ENCODE measurements at places on chromosomes 3 and 15.

DNA sequence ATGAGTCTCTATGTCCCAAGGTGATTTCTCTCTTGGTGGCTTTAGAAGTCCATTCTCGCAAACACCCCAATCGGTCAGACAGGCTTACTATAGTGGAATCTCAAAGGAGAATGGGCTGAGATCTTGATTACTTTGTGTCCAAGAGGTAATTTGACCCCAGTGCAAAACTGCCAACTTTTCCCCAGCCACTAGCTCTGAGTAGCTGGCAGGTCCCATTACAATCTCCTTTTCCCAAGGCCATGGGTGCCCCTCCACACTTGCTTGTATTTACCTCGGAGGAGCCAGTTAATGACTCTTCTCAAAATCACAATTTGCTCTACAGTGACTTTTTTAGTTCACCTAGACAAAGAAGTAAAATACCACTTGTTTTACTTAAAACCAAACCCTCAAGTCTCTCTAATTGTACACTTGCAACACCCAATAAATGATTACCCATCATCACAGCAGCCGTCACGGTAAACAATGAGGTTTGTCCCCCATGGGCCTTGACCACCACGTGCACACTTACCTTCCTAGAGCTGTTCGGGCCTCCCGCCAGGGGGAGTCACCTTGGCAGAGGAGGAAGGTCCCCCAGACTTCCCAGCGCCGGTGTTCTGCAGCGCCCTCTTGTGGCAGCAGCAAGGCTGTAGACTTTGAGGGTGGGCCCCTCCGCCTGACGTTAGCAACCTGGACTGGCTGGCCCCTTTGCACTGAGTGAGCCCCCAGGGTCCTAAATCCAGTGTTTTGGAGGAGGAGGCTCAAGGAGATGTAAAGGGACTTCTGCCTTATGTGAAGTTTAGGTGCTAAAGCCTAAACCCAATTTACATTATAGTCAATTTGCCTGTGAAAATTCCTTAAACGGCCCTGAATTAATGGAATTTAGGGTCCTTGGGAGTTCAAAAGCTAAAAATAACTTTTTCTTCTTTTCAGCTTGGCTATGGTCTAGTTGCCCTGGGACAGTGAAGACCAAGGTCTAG lies 18.7 kb upstream of the HDAC11 start:
- no peak for DNase-seq

GRCh38 chr15:91947683-91948608 lies 94.4 kb downstream of the SLCO3A1 start:
- DNase-seq: no peak

DNA sequence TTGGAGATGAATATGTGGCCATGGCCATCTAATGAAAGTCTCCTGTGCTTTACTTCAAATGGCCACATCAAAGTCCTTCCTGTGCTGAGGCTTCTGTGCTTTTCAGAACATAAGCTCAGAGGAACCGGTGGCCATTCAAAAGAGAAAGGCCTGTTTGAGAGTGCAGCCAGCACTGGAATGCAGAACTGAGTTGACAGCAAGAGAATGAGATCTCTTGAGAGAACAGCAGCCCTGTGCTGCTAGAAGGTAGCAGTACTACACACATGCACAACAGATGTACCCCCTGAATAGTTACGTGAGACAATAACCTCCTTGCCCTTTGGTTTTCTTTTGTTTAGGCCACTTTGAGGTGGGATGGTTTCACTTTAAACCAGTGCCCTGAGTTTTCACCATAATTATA lies 292.5 kb downstream of the PTPRG start:
- no peak for DNase-seq

GRCh38 chr15:93378558-93378957 lies 289.5 kb upstream of the RGMA start:
- DNase-seq: no peak

DNA sequence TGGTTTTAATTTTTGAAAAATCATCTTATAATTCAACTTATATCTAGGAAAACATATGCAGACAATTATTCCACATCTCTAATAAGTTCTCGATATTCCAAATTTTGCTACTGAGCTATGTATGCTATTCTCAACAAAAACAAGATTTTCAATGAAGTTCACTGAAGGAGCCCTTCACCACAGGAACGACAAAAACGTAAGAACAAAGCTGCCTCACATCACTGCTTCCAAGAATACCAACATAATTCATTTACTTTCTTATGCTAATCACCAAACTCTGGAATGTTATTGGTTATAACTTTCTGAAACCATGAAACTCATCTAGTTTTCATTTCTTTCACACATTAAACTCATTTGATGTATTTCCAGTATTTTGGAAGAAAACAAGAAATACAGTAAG lies 49.7 kb downstream of the GNB4 start:
- no peak for DNase-seq

- no peak for DNase-seq
Observed at GRCh38 chr3:153252963-153253362, 90.9 kb downstream of the RAP2B start.

DNA sequence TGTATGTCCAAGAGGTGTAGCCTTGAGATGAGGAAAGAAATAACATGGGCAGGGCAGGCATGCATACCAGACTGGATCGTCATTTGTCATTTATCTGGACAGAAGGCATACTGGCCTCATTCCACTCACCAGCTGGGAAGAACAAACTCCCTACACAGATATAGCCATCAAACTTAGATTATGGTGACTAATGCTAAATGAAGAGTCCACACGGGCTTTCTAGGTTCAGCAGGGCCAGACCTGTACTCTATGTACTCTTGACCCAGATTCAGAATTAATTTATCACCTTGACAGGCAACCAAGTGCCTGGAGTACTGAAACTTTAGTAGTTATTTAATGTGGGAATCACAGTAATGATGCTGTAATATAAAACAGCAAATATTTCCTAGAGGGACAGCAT lies 164.3 kb upstream of the IL12A start:
- DNase-seq: no peak

DNA sequence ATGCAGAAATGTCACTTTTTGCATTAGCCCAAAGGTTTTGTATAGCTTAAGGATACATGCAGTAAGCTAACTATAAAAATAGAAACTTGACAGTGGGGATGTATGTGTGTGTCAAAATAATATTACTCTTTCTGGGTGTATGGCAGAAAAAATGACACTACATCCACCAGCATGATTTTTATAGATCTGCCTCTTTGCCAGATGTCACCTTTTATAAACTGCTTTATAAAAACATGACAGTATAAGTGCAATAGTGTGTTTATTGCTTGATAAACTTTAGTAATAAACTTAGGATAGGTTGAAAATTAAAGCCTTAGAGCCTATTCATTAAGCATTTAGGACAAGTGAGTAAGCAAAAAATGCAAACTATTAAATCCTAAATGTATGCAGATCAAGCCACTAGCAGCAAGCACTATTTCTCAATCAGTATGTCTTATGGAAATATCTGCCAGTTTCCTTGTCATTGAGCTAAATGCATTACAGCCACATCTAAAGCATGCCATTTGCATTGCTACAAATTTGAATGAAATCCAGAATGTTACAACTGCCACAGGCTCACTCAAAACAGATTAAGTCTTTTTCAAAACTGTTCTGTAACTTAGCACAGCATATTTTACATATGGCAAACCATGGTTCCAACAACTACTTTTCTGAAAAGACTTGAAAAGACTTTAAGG lies 935.0 kb downstream of the FHIT start:
- DNase-seq: no peak

GRCh38 chr3:193732391-193732790 lies 139.4 kb downstream of the OPA1 start:
- no peak for DNase-seq

DNA sequence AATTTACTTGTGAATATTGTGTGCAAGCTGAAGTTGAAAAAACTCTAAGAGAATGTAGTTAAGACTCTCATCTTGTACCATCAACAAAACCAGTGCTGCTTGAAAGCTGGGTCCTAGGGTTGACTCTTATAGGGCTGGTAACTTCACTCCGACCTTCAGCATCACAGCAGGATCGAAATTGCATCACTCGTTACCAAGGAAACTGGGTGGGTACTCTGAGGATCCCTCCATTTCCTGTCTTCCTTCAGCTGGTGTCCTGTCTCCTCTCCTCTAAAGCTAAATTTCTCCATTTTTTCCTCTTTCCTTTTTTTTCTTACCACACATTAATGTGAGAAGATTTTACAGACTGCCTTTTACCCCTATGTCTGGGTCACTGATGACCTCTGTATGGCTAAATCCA lies 3.0 kb upstream of the APH1B start:
- no peak for DNase-seq

DNA sequence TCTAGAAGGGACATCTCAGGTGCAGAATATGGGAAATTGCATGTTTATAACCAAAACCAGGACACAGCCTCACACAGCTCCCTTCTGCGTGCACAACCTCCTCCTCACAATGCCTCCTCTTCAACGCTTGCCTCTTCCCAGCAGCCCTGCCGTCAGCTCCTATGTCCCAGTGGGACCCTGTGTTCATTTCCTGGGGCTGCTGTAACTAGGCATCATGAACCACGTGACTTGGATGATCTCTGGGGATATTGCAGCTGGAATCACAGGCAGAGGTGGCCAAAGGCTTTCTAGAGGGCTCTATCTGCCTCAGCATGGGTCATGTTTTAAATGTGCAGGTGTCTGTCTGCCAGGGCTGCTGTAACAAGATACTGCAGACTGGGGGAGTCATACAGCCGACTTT lies 375.3 kb downstream of the OCA2 start:
- DNase-seq: no peak

DNA sequence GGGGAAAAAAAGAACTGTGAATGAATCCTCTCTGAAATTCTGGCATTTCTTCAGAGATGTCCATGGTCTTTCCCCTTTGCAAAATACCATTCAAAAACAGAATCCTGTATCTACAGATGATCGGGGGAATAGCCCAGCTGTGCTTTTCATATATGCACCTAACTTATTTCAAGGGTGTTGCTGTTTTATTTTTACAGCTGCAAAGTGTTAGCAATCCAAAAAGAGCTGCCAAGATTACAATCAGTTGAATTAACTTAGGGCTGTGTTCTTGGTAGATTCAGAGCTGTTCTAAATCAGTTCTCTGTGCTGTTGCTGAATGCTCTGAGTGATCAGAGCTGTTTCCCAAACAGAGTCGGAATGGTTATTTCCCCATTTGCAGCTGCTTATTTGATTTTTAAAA lies 175.7 kb upstream of the SEMA6D start:
- DNase-seq: no peak

GRCh38 chr3:191783024-191783423 lies 322.1 kb downstream of the PYDC2 start:
- no peak for DNase-seq

GRCh38 chr3:25585361-25586166 lies 79.1 kb downstream of the TOP2B start:
- DNase-seq: no peak

GRCh38 chr3:147356145-147356908 lies 50.0 kb downstream of the ZIC4 start:
- no peak for DNase-seq

- DNase-seq: no peak
Observed at GRCh38 chr3:100032243-100032642, 82.1 kb downstream of the FILIP1L start.

DNA sequence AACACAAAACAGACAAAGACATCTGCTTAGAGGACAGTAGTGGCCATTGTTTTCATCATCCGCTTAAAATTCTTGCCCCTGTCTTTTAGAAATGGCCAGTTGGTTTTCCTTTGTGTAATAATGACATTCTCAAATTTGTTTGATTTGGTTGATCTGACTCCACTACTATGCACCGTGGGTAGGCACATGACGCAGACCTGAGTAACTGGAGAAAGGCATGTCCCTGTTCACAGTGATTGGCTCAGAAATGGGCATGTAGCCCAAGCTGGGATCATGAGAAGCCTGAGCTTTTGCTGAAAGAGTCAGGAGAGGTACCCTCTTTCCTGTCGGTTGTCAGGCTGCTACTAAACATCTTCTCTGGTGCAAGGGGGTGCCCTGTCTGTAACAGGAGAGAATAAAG lies 36.6 kb upstream of the MAGI1 start:
- no peak for DNase-seq

DNA sequence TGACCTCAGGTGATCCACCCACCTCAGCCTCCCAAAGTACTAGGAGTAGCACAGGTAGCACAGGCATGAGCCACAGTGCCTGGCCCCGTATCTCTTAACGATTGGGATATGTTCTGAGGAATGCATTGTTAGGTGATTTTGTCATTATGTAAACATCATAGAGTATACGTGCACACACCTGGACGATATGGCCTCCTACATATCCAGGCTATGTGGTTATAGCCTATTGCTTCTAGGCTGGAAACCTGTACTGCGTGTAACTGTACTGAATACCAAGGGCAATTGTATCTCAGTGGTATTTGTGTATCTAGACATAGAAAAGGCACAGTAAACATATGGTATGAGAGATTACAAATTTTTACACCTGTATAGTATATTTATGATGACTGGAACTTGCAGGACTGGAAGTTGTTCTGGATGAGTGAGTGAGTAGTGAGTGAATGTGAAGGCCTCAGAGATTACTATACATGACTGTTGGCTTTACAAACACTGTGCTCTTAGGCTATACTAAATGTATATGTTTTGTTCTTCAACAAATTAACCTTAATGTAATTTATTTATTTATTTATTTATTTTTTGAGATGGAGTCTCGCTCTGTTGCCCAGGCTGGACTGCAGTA lies 120.7 kb downstream of the MBNL1 start:
- no peak for DNase-seq

- DNase-seq: no peak
Observed at GRCh38 chr3:150170852-150171520, 200.3 kb upstream of the PFN2 start.

DNA sequence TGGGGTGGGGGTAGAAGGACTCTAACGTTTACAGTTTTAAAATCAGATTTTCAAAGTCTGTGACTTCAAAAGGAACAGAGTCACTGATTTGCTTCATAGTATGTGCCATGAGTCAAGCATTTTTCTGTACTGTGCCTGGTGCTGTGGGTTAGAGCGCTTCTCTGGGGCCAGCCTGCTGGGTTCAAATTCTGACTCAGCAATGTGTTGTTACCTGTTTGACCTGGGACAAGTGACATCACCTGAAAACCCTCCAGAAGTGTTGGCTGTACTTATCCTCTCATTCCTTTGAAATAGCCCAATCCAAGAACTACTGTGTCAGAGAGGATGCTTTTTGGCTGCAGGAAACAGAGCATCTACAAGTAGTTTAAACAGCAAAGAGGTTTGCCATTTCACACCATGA lies 101.7 kb downstream of the LSM3 start:
- no peak for DNase-seq

DNA sequence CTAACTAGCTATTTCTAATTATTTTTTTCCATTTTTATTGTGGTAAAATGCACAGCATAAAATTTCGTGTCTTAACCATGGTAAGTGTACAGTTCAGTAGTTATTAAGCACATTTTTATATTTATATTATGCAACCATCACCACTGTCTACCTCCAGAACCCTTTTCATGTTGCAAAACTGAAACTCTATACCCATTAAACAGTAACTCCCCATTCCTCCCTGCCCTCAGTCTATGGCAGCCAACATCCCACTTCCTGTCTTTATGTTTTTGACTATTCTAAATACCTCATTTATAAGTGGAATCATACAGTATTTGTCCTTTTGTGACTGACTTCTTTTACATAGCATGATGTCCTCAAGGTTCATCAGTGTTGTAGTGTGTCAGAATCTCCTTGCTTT lies 25.5 kb downstream of the SLC35A5 start:
- DNase-seq: no peak

GRCh38 chr3:16113704-16114103 lies 60.8 kb upstream of the GALNT15 start:
- no peak for DNase-seq

All from NCI-H2107 (cell line).